Activated naive CD8-positive, alpha-beta T cell treated with anti-CD3 and anti-CD28 coated beads, Interleukin-2, amount 10 ng/mL, durations not matched to agents 7 days and 5 days (primary cell): ENCODE measurements at places on chromosomes 3 and 15.

DNA sequence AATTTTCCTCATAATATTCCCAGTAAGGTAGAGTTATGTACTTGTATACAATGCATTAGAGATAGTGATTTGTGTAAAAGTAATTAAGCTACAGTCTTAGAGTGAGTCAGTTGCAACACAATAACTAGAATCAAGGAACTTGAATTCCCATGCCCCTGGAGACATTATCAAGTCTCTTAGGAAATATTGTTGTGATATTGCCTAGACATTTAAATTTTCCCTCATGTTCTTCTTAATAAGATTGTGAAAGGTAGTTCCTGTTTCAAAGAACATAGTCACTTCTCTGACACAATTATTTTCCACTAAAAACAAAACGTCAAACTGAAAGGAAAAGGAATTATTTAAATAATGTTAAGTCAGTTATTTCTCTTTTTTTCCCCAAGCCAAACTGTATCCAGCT is 13.0 kb upstream of the ATP1B3 start:
- DNase-seq, result no peak

- no peak for DNase-seq
Measured at GRCh38 chr3:58723173-58723572, 56.6 kb upstream of the FAM3D start.

- no peak for DNase-seq
Measured at GRCh38 chr3:22594990-22595389, 608.1 kb upstream of the UBE2E2 start.

DNA sequence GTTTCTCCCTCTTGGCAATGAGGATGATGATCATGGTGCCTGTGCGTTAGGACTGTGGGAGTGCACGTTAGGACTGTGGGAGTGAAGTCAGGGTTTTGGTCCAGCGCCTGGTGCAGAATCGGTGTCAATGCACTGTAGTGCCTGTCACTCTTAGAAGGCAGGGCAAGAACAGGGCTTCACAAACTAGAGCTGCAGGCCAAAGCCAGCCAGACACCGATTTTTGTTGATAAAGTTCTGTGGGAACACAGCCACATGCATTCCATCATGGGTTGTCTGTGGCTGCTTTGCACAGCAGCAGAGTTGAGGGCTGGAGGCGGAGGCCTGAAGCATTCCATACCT is 32.6 kb upstream of the NR2C2 start:
- DNase-seq, result no peak

DNA sequence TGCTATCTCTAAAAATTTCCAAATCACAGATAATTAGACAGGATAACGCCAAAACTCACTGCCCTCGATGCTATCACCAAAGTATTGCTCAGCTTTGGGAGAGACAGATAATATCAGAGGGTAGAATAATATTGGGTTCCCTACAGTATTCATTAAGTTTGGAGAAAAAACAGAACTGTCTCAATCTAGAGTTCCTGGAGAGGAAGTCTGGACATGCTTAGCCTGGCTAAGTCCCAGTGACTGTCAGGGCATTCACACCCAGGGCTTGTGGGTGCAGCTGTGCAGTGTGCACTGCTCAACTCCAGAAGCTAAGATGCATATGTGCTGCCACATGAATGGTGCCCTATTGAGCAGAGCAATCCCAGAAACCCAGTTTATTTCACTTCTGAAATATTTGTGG is 459.6 kb upstream of the DPH6 start:
- no peak for DNase-seq

DNA sequence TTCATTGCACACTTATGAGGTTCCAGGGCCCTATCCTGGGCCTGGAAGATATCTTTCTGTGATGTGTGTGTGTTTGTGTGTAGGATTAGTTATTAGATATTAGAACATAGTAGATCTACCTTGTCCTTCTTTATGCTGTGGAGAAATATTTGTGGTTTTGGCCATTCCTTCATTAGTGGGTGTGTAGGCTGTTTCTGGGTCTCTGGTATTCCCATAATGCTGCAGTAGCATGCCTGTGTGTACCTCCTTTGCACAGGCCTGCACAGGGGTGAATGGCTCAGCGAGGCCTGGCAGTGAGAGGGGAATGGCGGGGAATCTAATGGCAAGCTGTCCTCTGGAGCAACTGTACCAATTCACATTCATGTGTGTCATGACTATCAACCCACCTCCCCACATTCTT is 125.8 kb upstream of the MRPS22 start:
- no peak for DNase-seq

DNA sequence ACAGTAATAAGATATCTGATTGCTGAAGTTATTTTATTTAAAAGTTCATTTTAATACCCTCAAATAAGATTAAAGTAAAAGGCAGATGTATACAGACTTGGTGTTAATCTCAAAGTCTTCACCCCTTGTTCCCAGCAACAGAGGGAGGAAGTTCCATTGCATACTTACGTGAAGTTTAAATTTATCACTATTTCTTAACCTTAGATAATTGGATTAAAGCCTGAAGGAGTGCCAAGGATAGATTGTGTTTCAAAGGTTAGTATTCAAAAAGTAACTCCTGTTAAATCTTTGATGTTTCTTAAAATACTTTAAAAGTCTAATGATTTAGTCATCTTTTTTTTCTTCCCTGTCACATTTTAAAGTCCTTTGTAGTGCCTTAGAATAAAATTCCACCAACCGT is 39.3 kb downstream of the ATP1B3 start:
- no peak for DNase-seq

- DNase-seq, result no peak
Measured at GRCh38 chr3:172309741-172310427, 138.4 kb downstream of the GHSR start.

- no peak for DNase-seq
Measured at GRCh38 chr3:130915567-130916292, 21.8 kb downstream of the ATP2C1 start.

- no peak for DNase-seq
Measured at GRCh38 chr15:85044894-85045293, 63.2 kb downstream of the PDE8A start.

DNA sequence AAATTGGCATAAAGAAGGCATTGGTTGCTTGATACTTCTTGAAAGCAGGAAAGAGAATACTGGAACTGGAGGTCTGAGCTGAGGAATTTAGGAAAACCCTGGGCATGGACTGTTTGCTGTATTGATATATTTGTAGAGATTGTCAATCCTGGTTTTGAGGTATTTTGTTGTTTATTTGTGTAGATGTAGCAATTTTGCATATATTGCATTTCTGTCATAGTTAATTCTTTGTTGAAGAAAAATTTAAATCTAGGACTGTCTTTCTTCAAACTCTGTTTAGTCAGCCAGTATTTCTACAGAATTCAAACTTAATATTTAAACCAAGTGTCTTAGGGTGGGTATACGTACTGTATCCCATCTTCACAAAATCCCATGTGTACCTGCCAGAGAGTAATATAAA is 9.5 kb downstream of the STT3B start:
- DNase-seq, result no peak

- no peak for DNase-seq
Measured at GRCh38 chr3:95227092-95227491, 1164.2 kb downstream of the NSUN3 start.

DNA sequence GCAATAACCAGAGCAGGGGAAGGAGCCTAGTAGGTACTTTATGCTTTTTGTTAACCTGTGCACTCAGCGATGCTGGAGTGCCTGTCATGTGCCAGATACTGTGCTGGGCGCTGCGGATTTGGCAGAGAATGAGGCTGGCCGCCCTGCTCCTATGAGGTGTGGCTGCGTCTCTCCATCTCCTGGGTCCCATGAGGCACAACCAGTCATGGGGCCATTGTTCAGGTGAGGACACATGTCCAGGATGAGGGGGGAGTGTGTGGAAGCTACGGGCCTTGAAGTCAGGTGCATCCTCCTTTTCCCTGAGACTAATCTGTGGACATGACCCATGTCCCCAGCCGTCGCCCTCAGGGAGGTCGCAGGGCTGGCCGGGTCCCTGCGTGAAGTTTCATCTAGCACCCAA is 963 bp upstream of the TXNRD3 start:
- no peak for DNase-seq

- DNase-seq, result no peak
Measured at GRCh38 chr3:195820186-195820585, 8.5 kb upstream of the MUC4 start.
